Astrocyte of the cerebellum (primary cell): ENCODE measurements at places on chromosomes 6 and 20.

DNA sequence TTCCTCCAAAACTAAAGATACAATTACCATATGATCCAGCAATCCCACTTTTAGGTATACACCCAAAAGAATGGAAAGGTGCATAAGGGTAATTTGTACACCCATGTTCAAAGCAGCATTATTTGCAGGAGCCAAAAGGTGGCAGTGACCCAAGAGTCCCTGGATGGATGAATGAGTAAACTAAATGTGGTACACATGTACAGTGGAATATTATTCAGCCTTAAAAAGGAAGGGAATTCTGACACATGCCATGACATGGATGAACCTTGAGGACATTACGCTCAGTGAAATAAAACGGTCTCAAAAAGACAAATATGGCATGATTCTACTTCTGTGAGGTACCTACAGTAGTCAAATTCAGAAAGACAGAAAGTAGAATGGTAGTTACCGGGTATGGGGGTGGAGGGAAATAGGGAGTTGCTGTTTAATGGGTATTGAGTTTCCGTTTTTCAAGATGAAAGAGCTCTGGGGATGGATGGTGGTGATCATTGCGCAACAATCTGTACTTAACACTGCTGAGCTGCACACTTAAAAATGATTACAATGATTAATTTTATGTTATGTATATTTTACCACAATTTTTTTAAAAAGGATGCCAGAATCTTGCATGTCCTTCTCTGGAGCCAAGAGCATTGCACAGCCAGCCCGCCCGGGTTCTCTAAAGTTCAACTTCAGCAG is 518.9 kb upstream of the JARID2 start:
- no peak for DNase-seq

GRCh38 chr6:25700761-25701160 is 48.7 kb downstream of the SCGN start:
- no peak for DNase-seq

GRCh38 chr20:51930775-51931174 is 128.5 kb upstream of the SALL4 start:
- DNase-seq: peak; percentile 35

DNA sequence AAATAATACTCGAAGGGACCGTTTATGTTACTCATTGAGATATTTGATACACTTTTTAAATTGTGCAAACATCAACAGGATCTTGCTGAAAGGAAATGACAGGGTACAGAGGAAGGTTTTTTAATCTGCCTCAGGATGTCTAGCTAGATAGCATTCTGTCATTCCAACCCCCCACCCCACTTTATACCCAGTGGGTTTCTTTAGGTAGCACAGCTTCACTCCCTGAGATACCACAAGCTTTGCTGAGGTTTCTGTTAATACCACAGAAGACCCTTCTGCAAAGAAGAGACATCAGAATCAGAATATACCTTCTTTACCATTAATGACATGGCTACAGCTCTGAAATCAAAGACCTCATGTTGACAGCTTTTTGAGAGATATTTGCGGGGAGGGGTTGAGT is 1.3 kb downstream of the PHACTR2 start:
- no peak for DNase-seq

- DNase-seq: no peak
Observed at GRCh38 chr6:142265476-142265875, 36.3 kb upstream of the ADGRG6 start.

- DNase-seq: no peak
Observed at GRCh38 chr20:64247970-64248841, 7.3 kb upstream of the PCMTD2 start.

- no peak for DNase-seq
Observed at GRCh38 chr6:163185744-163186143, 228.8 kb upstream of the QKI start.

GRCh38 chr20:56750430-56750829 is 121.3 kb downstream of the TFAP2C start:
- no peak for DNase-seq

DNA sequence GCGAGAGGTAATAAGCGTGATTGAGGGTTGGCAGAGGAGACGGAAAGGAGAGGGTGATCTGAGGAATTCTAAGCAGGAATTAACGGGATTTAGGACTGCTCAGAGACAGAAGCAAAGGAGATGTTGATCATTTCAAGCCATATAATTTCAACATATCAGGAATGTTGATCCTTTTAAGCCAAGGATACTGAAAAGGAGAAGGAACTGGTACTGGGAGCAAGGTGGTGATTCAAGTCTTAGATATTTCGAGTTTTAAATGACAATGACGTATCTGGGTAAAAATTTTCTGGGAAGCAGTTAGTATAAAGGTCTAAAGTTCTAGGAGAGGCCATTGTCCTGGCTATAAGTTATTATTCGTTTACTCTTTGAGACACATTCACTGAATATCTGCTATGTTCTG is 91.3 kb upstream of the OGFRL1 start:
- no peak for DNase-seq

GRCh38 chr6:132118144-132118543 is 167.0 kb upstream of the CCN2 start:
- no peak for DNase-seq

DNA sequence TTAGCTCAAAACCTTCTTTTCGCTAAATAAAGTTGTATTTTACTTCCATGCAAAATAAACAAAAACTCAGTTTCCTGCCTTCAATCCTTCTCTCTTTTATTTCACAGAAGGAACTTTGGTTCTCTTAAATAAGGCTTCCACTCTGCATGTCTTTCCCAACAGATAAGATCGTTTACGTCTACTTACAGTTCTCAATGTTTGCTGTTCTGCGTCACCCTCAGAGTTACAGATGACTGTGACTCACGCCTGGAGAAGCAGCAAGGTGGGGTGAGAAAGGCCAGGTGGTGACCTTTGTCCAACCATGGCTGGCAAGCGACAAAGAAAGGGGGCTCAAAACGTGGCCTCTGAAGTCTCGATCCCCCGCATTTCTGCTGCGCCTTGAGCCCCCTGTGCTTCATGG is 51.4 kb upstream of the RPS6KA2 start:
- no peak for DNase-seq

GRCh38 chr20:12762725-12763124 is 246.0 kb upstream of the SPTLC3 start:
- DNase-seq: no peak

- no peak for DNase-seq
Observed at GRCh38 chr20:36951979-36952738, 651 bp upstream of the SAMHD1 start.

DNA sequence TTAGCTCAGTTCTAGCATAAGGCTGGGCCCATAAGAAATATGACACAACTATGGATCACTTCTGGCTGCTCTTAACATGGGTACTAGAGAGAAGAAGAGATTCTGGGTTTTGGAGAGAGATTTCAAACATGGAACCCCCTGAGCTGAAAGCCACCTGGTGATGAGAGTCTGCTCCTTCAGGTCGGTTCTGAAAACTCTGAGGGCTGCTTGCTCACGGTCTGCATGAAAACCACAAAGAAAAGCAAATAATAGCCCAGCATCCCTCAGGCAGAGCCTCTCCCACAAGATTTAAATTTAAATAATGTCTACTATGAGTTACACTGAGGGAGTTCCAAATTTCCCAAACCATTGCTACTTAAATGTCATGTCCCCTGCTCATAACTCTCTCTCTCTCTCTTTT is 301.5 kb downstream of the BMP7 start:
- DNase-seq: no peak

DNA sequence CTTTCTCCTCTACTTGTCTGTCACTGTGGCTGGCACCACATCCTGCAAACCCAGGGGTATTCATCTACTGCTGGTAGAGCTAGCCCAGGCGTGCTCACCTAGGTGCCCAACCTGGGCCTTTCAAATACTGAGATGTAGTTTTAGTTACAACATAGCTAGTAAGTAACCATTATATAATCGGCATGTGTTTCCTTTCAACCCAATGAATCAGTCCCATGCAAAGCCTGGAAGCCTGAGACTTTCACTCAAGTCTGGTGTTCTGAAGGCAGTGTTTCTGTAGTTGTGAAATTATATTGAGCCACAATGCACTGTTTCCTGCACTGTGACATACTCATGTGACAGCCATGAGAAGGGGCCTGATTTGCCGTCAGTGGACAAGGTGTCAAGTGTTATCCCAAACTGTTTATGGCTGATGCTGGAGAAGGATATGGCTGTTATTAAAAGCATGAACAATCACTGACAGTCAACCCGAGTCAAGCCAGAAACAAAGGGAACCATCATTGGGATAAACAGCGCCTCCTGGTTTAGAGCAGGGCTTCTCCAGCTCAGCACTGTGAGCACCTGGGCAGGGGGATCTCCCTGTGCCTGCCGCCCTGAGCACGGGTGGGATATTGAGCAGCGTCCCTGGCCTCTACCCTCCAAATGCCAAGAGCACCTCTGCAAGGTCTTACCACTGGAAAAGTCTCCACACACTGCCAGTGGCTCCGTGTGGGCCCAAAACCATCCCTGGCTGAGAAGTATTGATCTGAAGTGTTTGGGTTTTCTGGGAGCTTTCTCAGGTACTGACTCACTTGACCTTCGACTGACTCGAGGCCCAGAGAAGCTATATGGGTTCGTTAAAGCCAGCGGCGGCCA is 1.6 kb downstream of the PSMA7 start:
- DNase-seq: no peak

DNA sequence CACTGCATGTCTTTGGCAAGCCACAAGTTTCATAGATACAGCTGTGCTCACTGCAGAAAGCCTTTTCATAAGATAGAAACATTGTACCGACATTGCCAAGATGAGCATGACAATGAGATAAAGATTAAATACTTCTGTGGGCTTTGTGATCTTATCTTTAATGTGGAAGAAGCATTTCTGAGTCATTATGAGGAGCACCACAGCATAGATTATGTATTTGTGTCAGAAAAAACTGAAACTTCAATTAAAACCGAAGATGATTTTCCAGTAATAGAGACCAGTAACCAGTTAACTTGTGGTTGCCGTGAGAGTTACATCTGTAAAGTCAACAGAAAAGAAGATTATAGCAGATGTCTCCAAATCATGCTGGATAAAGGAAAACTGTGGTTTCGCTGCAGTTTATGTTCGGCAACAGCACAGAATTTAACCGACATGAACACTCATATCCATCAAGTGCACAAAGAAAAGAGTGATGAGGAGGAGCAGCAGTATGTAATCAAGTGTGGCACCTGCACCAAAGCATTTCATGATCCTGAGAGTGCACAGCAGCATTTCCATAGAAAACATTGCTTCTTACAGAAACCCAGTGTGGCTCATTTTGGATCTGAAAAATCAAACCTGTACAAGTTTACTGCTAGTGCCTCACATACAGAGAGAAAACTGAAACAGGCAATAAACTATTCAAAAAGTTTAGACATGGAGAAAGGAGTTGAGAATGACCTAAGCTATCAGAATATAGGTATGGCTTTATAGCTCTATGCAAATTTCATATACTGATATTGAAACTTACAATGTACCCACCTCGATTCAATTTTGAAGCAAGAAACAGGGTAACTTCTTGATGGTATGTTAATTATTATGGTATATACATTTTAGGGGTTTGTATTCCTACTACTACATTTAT is 23.9 kb upstream of the BAG2 start:
- no peak for DNase-seq

- DNase-seq: no peak
Observed at GRCh38 chr20:21241406-21241805, 61.7 kb upstream of the XRN2 start.

DNA sequence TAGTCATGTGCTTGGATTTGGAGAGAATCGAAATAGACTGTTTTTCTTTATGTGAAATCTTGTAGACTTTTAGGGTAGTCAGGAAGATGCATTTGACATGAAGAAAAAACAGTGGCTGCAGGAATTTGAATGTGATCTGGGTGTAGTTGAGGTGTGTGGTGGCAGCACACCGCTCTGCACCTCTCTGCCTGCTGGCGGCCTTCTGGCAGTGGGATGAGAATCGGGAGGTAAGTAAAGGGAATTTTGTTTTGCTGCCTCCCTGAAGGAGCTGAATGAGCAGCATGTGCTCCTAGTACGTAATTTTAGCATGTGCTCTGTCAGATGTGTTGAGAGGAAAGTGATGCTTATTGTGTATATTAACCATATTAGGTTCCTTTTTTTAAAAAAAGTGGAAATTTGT is 3.2 kb downstream of the TPD52L2 start:
- DNase-seq: no peak

- DNase-seq: no peak
Observed at GRCh38 chr6:36273802-36274514, 4.1 kb downstream of the PNPLA1 start.

GRCh38 chr20:33670715-33671499 is 3.3 kb downstream of the NECAB3 start:
- no peak for DNase-seq

DNA sequence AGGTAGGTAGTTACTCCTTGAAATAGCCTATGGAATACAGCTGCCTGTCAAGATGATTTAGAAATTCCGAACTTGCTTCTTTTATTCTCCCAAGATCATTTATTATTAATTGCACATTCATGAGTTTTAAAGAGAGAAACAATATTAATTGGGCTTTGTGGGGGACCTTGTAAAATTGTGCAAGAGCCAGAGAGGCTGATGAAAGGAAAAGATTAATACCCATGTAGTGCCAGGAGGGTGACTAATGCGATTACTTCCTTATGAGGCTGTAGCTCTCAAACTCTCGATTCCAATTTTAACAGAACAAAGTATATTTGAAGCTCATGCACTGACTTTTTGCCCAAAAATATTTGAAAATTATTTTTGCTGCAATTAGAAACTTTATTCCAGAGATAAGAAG is 423.8 kb upstream of the ID4 start:
- DNase-seq: peak; percentile 31
